ENCODE measurements at places on chromosomes 1 and 21. TPM values are rescaled to one million over a fixed set of nuclear protein-coding genes. Genes with fewer than 3 reads are reported as not detected.

Gene FPGT
- total RNA-seq, result 8.3 TPM

Gene AMY1B
- not detected for total RNA-seq

Gene CD1C
- not detected for total RNA-seq

Gene FAAH
- 6.0 TPM for total RNA-seq

Gene PLXNA2
- 33.0 TPM for total RNA-seq

Gene ADGRL4
- 73.5 TPM for total RNA-seq

Gene ARHGEF16
- not detected for total RNA-seq

Gene IGSF3
- total RNA-seq, result 0.64 TPM

Gene DIRAS3
- 3.4 TPM for total RNA-seq

Gene GPA33
- total RNA-seq, result not detected

GRCh38 chr1:62905309-62905708 lies 121.4 kb downstream of the ATG4C start:
- H3K4me1 ChIP-seq, result no peaks in the 10 kb centered on the region
- DNase-seq, result no peak
- H3K4me3 ChIP-seq, result no peak overlapping the region
- H3K27ac ChIP-seq, result no peak overlapping the region
- H3K27me3 ChIP-seq, result no peaks in the 10 kb centered on the region

- peaks cover 3% of the 10 kb centered on the region for H3K27me3 ChIP-seq
- DNase-seq, result no peak
- H3K4me3 ChIP-seq, result no peak overlapping the region
- no peaks in the 10 kb centered on the region for H3K36me3 ChIP-seq
- H3K27ac ChIP-seq, result no peak overlapping the region
Observed at GRCh38 chr1:166882893-166883292, 6.8 kb upstream of the TADA1 start.

- no peak overlapping the region for H3K4me3 ChIP-seq
- no peaks in the 10 kb centered on the region for H3K36me3 ChIP-seq
- no peak overlapping the region for H3K27ac ChIP-seq
Observed at GRCh38 chr21:32861866-32862265, 90.3 kb upstream of the PAXBP1 start.

GRCh38 chr1:95583661-95584210 lies 349.7 kb downstream of the RWDD3 start:
- no peak overlapping the region for H3K27ac ChIP-seq
- no peak for DNase-seq
- H3K27me3 ChIP-seq, result no peaks in the 10 kb centered on the region
- no peak overlapping the region for H3K4me3 ChIP-seq
- no peaks in the 10 kb centered on the region for H3K36me3 ChIP-seq

DNA sequence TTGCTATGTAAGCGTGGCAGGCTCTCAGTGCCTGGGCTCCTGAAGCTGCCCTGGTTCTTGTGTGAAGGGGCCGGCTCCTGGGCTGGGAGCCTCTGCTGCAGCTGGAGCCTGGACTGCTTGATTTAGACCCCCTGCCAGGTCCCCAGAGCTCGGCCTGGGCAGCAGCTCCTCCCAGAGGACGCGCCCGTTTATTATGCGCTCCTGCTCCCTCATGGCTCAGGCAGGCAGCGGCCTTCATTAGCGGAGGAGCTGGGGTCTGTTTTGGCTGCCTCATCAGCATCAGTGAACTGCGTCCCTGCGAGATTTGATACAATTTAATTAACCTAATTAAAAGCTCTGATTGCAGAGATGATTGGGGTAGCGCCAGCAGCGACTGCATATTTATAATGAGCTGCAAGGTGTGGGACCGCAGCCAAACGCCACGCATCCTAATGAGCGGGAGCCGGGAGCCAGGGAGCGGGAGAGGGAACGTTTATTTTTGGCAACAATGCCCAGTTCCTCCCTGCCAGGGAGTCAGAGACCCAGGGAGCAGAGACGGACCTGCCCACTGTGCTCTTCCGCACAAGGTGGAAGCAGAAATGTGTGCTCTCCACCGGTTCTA lies 16.6 kb downstream of the UTP11 start:
- no peaks in the 10 kb centered on the region for H3K27me3 ChIP-seq
- no peaks in the 10 kb centered on the region for H3K4me1 ChIP-seq
- DNase-seq, result no peak

- no peak overlapping the region for H3K4me3 ChIP-seq
- H3K27ac ChIP-seq, result no peak overlapping the region
- peaks cover 47% of the 10 kb centered on the region for H3K36me3 ChIP-seq
- no peaks in the 10 kb centered on the region for H3K27me3 ChIP-seq
Observed at GRCh38 chr1:109239409-109240068, 9.8 kb upstream of the CELSR2 start.

- H3K4me1 ChIP-seq, result no peaks in the 10 kb centered on the region
- no peak overlapping the region for H3K4me3 ChIP-seq
- H3K36me3 ChIP-seq, result no peaks in the 10 kb centered on the region
- H3K27me3 ChIP-seq, result no peaks in the 10 kb centered on the region
- no peak for DNase-seq
- H3K27ac ChIP-seq, result no peak overlapping the region
Observed at GRCh38 chr1:4595341-4596225, 58.8 kb upstream of the AJAP1 start.

GRCh38 chr1:59879996-59880505 lies 46.5 kb downstream of the CYP2J2 start:
- no peaks in the 10 kb centered on the region for H3K27me3 ChIP-seq
- H3K27ac ChIP-seq, result no peak overlapping the region
- no peaks in the 10 kb centered on the region for H3K36me3 ChIP-seq
- DNase-seq, result no peak

- no peaks in the 10 kb centered on the region for H3K36me3 ChIP-seq
- DNase-seq, result no peak
- no peak overlapping the region for H3K4me3 ChIP-seq
- no peaks in the 10 kb centered on the region for H3K27me3 ChIP-seq
- H3K27ac ChIP-seq, result peak overlapping the region; percentile 35
Observed at GRCh38 chr1:184905601-184906322, 68.5 kb downstream of the NIBAN1 start.

DNA sequence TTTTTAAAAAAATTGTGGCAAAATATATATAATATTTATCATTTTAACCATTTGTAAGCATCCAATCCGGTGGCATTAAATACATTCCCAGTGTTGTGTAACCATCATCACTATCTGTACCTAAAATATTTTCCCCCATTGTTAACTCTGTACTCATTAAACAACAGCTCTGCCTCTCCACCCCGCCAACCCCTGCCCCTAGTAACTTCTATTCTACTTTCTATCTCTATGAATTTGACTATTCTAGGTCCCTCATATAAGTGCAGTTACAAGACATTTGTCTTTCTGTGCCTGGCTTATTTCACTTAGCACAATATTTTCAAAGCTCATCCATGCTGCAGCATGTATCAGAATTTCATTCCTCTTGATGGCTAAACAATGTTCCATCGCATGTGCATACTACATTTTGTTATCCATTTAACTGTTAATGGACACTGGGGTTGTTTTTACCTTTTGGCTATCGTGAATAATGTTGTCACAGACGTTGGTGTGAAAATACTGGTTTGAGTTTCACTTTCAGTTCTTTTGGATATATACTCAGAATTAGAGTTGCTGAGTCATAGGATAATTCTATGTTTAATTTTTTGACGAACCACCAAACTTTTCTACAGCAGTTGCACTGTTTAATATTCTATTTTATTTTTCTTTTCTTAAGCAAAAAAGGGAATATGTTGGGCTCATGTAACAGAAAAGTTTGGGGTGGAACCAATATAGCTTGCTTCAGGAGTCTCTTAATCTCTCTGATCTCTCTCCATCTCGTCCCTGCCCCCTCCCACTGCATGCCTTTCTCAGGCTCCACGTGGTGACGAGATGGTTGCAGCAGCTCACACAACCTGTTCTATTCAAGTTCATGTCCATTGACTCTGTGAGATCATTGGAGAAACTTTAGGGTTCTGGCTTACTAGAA lies 25.2 kb upstream of the RCAN1 start:
- no peak overlapping the region for H3K4me3 ChIP-seq
- H3K27me3 ChIP-seq, result no peaks in the 10 kb centered on the region

- no peak for DNase-seq
- H3K4me1 ChIP-seq, result peaks cover 46% of the 10 kb centered on the region
- H3K36me3 ChIP-seq, result no peaks in the 10 kb centered on the region
- H3K4me3 ChIP-seq, result no peak overlapping the region
- peak overlapping the region; percentile 95 for H3K27ac ChIP-seq
Observed at GRCh38 chr1:156101880-156102279, 12.6 kb upstream of the LMNA start.

GRCh38 chr1:162927421-162927820 lies 66.4 kb upstream of the CCDC190 start:
- no peak for DNase-seq
- peaks cover 16% of the 10 kb centered on the region for H3K4me1 ChIP-seq
- H3K27me3 ChIP-seq, result no peaks in the 10 kb centered on the region
- no peak overlapping the region for H3K4me3 ChIP-seq

DNA sequence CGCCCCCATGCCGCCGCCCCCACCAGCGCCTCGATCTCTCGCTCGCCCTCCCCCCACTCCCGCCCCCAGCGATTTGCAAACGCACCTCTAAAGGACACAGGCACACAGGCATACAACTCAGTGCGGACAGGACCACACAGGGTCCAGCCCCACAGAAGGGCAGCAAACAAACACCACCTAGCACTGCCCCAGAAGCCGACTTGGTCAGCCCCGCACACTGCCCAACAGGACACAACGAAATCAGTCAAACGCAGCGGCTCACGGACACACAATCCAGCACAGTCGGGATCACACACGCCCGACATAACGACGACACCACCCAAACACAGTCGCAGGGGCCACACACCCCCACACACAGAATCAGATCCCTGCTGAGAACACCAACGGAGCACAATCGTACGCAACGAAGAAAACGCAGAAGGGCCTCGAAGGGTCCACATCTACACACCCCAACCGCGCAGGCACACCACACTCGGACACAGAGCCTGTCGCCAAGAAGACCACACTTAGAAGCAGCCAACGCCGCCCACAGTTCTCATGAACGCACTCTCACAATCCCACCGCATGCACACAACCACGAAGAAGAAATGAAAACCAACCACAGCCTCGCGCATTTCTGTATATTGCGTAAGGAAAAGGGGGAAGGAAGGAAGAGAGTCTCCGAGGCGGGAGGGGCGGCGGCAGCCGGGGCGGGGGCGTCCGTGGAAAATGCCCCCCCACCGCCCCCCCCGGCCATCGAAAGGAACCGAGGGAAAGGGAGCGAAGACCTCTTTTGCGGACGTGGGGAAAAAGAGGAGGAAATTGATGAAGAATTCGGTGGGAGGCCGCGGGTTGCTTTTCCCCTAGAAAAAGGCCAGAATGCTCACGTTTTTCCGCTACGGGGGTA lies 481 bp downstream of the TAL1 start:
- H3K27ac ChIP-seq, result peak overlapping the region; percentile 2
- DNase-seq, result no peak
- peaks cover 35% of the 10 kb centered on the region for H3K27me3 ChIP-seq
- H3K36me3 ChIP-seq, result no peaks in the 10 kb centered on the region
- peak overlapping the region; percentile 54 for H3K4me3 ChIP-seq

GRCh38 chr21:41926117-41926806 lies 27.6 kb downstream of the C2CD2 start:
- no peaks in the 10 kb centered on the region for H3K27me3 ChIP-seq
- peak overlapping the region; percentile 97 for H3K27ac ChIP-seq
- peaks cover 35% of the 10 kb centered on the region for H3K4me1 ChIP-seq
- DNase-seq, result no peak
- peak overlapping the region; percentile 58 for H3K4me3 ChIP-seq

GRCh38 chr21:23130308-23130707 lies 2132.1 kb downstream of the NCAM2 start:
- no peak overlapping the region for H3K27ac ChIP-seq
- no peak overlapping the region for H3K4me3 ChIP-seq
- H3K4me1 ChIP-seq, result no peaks in the 10 kb centered on the region

DNA sequence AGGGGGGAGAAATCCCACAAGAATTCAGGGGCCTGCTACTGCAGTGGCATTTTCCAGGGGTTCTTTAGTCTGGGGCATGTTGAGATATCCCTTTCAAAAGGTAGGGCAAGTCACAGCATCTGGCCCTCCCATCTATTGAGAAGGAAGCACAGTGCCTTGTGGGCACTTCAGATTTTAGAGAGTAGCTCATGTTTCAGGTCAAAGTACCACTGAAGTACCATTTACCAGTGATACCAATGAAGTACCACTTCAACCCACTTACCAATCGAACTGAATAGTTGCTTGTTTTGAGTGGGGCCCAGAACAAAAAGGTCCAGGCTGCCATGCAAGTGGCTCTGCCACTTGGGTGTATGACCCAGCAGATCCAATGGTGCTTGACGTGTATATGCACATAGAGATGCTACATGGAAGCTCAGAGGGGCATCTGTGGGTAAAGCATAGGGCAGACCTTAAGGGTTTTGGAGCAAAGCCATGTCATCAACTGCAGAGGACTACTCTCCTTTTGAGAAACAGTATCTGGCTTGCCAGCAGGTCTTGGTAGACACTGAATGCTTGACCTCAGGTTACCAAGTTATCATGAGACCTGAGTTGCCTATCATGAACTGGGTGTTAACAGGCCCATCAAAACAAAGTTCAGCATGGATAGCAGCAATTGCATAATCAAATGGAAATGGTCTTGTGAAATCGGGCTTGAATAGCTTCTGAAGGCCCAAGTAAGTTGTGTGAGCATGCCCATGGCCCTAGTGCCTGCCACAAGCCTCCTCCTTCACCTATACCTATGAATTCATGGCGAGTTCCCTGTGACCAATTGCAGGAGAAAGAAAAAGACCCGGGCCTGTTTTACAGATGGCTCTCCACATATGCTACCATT lies 23.5 kb downstream of the PLA2G2D start:
- no peaks in the 10 kb centered on the region for H3K27me3 ChIP-seq
- H3K4me3 ChIP-seq, result no peak overlapping the region
- no peaks in the 10 kb centered on the region for H3K4me1 ChIP-seq
- no peak overlapping the region for H3K27ac ChIP-seq
- DNase-seq, result no peak

GRCh38 chr1:183996396-183996795 lies 41.1 kb downstream of the COLGALT2 start:
- no peak for DNase-seq
- no peaks in the 10 kb centered on the region for H3K36me3 ChIP-seq
- no peaks in the 10 kb centered on the region for H3K4me1 ChIP-seq
- H3K27ac ChIP-seq, result no peak overlapping the region
- no peak overlapping the region for H3K4me3 ChIP-seq

- no peaks in the 10 kb centered on the region for H3K27me3 ChIP-seq
- H3K4me3 ChIP-seq, result no peak overlapping the region
- no peak overlapping the region for H3K27ac ChIP-seq
- DNase-seq, result no peak
Observed at GRCh38 chr1:184080309-184080708, 28.8 kb downstream of the TSEN15 start.

DNA sequence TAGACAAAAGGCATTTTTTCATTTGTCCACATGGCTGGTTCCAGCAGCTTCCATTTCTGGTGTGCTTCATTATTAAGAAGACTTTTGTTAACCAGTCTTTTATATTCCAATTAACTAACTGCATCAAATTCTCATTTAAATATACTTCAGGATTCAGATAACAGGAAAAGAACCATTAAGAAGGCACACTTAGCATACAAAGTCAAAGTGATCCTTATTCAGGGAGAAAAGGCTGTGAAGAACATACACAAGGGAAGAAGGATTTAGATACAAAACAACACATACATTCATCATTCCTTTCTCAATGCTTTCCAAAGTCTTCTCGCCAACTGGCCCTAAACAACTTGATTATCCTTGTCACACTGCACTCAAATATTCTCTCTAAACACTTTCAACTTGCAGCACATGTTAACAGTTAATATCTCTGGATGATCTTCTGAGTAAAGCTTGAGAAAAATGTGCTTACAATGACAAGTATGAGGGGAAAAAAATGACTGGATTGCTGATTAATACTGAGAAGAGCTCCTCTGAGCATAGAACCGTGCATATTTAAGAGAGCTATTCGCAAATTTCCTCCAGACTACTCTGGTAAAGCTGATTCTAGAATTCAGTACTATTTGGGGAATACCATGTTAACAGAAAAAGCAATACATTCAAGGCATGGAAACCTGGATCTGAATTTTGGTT lies 225.2 kb upstream of the TNR start:
- no peak overlapping the region for H3K27ac ChIP-seq
- peaks cover 8% of the 10 kb centered on the region for H3K36me3 ChIP-seq
- no peak for DNase-seq
- no peaks in the 10 kb centered on the region for H3K4me1 ChIP-seq
- H3K4me3 ChIP-seq, result no peak overlapping the region
- no peaks in the 10 kb centered on the region for H3K27me3 ChIP-seq
